ENCODE measurements at places on chromosomes 1 and 21. TPM values are rescaled to one million over a fixed set of nuclear protein-coding genes. Genes with fewer than 3 reads are reported as not detected.

CD1E gene
- not detected for total RNA-seq

GRCh38 chr1:240352769-240353168 lies 259.2 kb downstream of the GREM2 start:
- no peaks in the 10 kb centered on the region for H3K27me3 ChIP-seq
- H3K4me3 ChIP-seq = no peak overlapping the region
- H3K36me3 ChIP-seq = peaks cover 3% of the 10 kb centered on the region
- H3K4me1 ChIP-seq = peaks cover 5% of the 10 kb centered on the region

DNA sequence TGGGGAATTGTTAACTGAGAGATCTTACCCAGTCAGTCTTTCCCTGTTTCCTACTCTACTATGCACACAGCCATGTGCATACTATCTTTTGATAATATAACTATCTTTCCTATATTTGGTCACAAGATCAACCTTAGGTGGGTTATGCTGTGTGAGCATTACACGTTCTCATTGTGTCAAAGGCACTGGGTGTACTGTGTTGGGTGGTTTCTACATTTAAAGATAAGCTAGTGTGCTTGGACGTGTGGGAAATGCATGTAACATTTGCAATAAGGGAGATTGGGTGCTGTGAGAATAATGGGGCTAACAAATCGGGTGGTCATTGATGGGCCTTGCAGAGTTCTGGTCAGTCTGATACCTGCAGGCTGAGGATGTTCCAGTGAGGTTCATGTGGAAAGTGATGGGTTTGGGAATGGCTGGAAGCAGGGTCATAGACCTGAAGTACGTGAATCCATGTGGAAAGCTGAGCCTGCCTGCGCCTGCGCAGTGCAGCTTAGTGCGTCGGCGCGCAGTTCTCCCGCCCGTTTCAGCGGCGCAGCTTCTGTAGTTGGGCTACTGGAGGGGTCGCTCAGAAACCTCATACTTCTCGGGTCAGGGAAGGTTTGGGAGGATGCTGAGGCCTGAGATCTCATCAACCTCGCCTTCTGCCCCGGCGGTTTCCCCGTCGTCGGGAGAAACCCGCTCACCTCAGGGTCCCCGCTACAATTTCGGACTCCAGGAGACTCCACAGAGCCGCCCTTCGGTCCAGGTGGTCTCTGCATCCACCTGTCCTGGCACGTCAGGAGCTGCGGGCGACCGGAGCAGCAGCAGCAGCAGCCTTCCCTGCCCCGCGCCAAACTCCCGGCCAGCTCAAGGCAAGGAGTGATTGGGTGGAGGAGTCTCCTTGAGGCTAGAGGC lies at the start of gene MSH4:
MSH4 (plus strand) TSS at position 507 of the 897 bp plus-strand sequence; CDS start at position 611, 104 bp downstream.
- H3K4me1 ChIP-seq = peaks cover 11% of the 10 kb centered on the region
- no peak within 1 kb of the TSS for H3K27ac ChIP-seq
- peak within 1 kb of the TSS; percentile 21 for H3K4me3 ChIP-seq
- peaks cover 28% of the 10 kb centered on the region for H3K36me3 ChIP-seq
- DNase-seq = no peak
- H3K27me3 ChIP-seq = no peaks in the 10 kb centered on the region

ABCA4 gene
- total RNA-seq = 0.45 TPM

HSD3B2 gene
- not detected for total RNA-seq

- H3K4me3 ChIP-seq = no peak overlapping the region
- H3K27ac ChIP-seq = no peak overlapping the region
- H3K27me3 ChIP-seq = peaks cover 50% of the 10 kb centered on the region
Measured at GRCh38 chr1:20584890-20585289, 4.0 kb upstream of the CDA start.

AHCYL1 gene
- total RNA-seq = 94.0 TPM

DNA sequence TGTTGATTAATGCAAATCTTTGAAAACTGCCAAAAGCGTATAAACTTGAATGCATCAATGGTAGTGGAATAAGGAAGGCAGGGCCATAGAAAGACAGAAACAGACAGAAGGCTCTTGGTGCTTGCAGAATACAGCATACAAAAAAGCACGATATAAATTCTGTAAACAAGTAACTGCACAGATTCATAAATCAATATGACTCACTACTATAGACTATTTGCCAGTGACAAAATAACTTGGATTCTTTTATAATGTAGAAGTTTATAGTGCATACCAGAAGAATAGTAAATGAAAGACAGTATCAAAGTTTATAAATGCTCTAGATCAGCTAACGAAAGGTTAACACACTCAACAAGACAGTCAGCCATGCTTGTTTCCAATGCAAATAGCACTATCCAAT lies 349.6 kb downstream of the PTBP2 start:
- H3K4me3 ChIP-seq = no peak overlapping the region
- no peaks in the 10 kb centered on the region for H3K4me1 ChIP-seq
- no peaks in the 10 kb centered on the region for H3K36me3 ChIP-seq
- no peak overlapping the region for H3K27ac ChIP-seq
- no peak for DNase-seq

- DNase-seq = peak; percentile 29
- H3K4me3 ChIP-seq = no peak overlapping the region
- H3K27me3 ChIP-seq = peaks cover 76% of the 10 kb centered on the region
- H3K4me1 ChIP-seq = no peaks in the 10 kb centered on the region
Measured at GRCh38 chr1:202656951-202657646, 53.2 kb downstream of the SYT2 start.

DNA sequence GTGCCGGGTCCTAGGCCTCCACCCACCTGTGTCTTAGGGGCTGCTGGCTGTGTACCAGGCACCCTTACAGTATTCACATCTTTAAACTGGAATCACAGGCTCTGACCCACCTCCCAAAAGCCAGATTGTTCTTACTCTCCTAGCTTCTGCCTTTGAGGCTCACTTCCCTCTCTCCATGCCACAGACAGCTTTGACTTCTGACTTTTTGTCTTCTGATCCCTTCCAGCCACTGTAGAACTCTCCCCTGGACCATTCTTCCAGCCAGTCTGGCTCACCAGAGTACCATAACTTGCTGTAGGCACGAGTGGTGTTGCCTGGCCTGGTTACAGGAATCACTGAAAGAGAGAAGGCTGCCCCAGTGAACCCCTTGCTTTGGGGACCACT lies 58.1 kb upstream of the STUM start:
- no peak for DNase-seq
- H3K27me3 ChIP-seq = peaks cover 11% of the 10 kb centered on the region
- no peaks in the 10 kb centered on the region for H3K4me1 ChIP-seq
- H3K36me3 ChIP-seq = no peaks in the 10 kb centered on the region

GRCh38 chr1:42114229-42114628 lies 39.0 kb upstream of the GUCA2B start:
- no peak overlapping the region for H3K27ac ChIP-seq
- H3K4me3 ChIP-seq = no peak overlapping the region
- H3K36me3 ChIP-seq = no peaks in the 10 kb centered on the region
- DNase-seq = no peak
- H3K27me3 ChIP-seq = peaks cover 3% of the 10 kb centered on the region

OR6K3 gene
- total RNA-seq = not detected

- no peaks in the 10 kb centered on the region for H3K27me3 ChIP-seq
- no peak for DNase-seq
- H3K36me3 ChIP-seq = peaks cover 6% of the 10 kb centered on the region
- H3K27ac ChIP-seq = no peak overlapping the region
Measured at GRCh38 chr1:225780630-225781029, 3.0 kb downstream of the SRP9 start.

- H3K36me3 ChIP-seq = no peaks in the 10 kb centered on the region
- H3K27me3 ChIP-seq = no peaks in the 10 kb centered on the region
- no peak for DNase-seq
- H3K4me3 ChIP-seq = no peak overlapping the region
- H3K4me1 ChIP-seq = peaks cover 7% of the 10 kb centered on the region
- no peak overlapping the region for H3K27ac ChIP-seq
Measured at GRCh38 chr21:26736449-26736848, 108.8 kb downstream of the ADAMTS1 start.

- H3K4me1 ChIP-seq = peaks cover 42% of the 10 kb centered on the region
- H3K27me3 ChIP-seq = no peaks in the 10 kb centered on the region
- H3K36me3 ChIP-seq = no peaks in the 10 kb centered on the region
Measured at GRCh38 chr1:38611664-38612211, 247.8 kb downstream of the RRAGC start.

GRCh38 chr1:24379733-24380315 lies 33.8 kb downstream of the STPG1 start:
- peaks cover 9% of the 10 kb centered on the region for H3K4me1 ChIP-seq
- H3K4me3 ChIP-seq = no peak overlapping the region
- no peak for DNase-seq
- H3K27ac ChIP-seq = no peak overlapping the region
- no peaks in the 10 kb centered on the region for H3K27me3 ChIP-seq

- H3K36me3 ChIP-seq = no peaks in the 10 kb centered on the region
- H3K27ac ChIP-seq = no peak overlapping the region
- no peak for DNase-seq
- H3K27me3 ChIP-seq = no peaks in the 10 kb centered on the region
Measured at GRCh38 chr1:56566061-56566744, 13.2 kb downstream of the PLPP3 start.

- no peak overlapping the region for H3K4me3 ChIP-seq
- no peak overlapping the region for H3K27ac ChIP-seq
- H3K36me3 ChIP-seq = no peaks in the 10 kb centered on the region
- no peaks in the 10 kb centered on the region for H3K27me3 ChIP-seq
Measured at GRCh38 chr1:188295157-188295556, 1466.4 kb downstream of the PLA2G4A start.

NBPF8 gene
- total RNA-seq = 22.8 TPM

DNA sequence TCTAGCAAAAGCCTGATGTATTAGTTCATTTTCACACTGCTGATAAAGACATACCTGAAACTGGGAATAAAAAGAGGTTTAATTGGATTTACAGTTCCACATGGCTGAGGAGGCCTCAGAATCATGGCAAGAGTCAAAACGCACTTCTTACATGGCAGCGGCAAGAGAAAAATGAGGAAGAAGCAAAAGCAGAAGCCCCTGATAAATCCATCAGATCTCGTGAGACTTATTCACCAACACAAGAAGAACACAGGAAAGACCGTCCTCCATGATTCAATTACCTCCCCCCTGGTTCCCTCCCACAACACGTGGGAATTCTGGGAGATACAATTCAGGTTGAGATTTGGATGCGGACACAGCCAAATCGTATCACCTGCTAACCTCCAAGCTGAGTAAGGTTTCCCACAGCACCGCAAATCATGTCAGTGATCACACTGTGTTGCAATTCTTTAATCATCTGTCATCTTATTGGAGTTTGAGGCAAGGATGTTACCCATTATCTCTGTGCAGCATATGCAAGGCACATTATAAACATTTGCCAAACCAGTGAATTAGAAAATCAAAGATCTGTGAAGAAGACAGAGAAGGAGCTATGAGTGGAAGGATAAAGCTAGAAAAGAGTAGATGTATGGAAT lies 128.5 kb downstream of the ZNF281 start:
- no peaks in the 10 kb centered on the region for H3K4me1 ChIP-seq
- no peaks in the 10 kb centered on the region for H3K27me3 ChIP-seq
- H3K36me3 ChIP-seq = no peaks in the 10 kb centered on the region
- no peak for DNase-seq

GPR89B gene
- 19.4 TPM for total RNA-seq

OPTC gene
- not detected for total RNA-seq

DNA sequence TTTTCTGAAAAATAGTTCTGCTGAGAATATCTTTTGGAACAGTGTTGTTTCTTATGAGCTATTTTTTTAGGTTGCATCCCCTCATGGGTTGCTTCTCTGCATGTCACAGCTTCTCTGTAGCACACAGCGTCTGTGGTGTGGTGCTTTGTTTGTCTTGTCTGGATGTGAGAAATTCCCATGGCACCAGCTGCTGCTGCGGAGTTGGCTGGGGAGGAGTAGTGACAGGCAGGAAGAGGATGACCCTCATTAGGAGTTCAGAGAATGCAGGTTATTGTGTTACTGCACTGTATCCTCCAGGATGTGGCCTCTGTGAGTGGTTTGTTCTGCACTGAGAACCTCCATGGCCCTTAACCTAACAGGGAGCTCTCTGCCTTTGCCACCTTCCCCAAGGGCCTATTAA lies 64.8 kb downstream of the TSEN15 start:
- peak overlapping the region; percentile 68 for H3K27ac ChIP-seq
- H3K4me1 ChIP-seq = peaks cover 10% of the 10 kb centered on the region
- no peak for DNase-seq
- H3K27me3 ChIP-seq = no peaks in the 10 kb centered on the region

DNA sequence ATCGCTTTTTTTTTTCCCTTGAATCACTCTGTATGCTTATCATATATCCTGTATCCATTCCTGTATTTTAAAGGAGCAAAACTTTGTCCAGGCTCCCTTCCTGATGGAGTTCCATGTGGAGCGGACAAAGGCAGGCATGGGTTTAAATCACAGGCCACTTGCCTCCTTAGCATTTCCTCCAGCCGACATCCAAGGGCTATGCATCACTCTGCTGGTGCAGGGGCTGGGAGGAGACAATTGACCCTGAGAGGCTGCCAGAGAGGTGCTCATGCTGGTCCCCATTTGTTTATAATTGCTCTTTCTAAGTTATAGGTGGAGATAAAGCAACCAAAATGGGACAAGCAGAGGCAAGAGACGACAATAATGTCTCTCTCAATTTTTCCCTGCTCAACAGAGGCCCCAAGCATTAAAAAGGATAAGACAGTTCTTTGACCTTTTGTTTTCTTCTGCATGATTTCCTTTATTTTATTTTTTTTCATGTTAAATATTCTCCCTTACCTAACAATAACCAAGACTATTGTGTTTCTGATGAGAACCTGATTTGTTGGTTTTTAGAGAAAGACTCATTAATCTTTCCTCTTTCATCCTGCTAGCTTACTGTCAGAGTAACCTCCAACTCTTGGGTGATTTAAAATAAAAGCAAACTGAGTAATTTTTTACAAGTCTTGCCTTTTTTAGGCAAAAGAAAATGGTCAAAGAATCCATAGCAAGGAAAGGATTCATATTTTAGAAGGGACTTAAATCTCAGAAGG lies 353.7 kb downstream of the ADGRL2 start:
- DNase-seq = no peak
- H3K4me3 ChIP-seq = no peak overlapping the region
- H3K4me1 ChIP-seq = peaks cover 9% of the 10 kb centered on the region

DNA sequence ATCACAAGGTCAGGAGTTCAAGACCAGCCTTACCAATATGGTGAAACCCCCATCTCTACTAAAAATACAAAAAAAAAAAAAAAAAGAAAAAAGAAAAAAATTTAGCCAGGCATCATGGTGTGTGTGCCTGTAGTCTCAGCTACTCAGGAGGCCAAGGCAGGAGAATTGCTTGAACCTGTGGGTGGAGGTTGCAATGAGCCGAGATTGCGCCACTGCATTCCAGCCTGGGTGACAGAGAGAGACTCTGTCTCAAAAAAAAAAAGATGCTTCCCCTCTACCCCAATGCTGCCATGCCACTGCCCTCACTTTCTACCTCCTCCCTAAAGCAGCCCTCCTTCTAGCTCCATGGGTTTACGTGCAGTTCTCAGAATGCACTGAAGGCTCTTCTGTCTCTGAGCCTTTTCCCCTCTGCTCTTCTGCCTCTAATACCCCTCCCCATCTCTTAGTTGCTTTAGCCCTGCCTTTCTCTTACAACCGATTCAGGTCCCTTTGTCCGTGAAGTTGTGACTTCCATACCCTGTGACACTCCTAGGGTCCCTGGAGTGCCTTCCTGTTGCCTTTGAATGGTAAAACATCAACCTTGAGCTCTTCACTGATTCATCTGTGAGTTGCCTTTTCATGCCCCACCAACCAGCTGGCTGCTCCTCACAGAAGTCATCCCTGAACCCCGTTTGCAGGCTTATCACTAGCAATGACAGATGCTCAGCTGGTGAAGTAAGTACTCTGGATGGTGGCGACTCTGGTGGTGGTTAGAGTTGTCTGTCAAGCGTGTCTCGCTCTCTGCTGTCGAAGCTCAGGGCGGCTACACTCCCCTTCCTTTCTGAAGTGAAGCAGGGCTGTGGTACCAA lies 234.9 kb downstream of the RHOU start:
- H3K4me1 ChIP-seq = peaks cover 29% of the 10 kb centered on the region
- H3K27me3 ChIP-seq = peaks cover 9% of the 10 kb centered on the region
- no peaks in the 10 kb centered on the region for H3K36me3 ChIP-seq
- no peak for DNase-seq
